SW 1271 (cell line): ENCODE measurements at places on chromosomes 2 and 18.

DNA sequence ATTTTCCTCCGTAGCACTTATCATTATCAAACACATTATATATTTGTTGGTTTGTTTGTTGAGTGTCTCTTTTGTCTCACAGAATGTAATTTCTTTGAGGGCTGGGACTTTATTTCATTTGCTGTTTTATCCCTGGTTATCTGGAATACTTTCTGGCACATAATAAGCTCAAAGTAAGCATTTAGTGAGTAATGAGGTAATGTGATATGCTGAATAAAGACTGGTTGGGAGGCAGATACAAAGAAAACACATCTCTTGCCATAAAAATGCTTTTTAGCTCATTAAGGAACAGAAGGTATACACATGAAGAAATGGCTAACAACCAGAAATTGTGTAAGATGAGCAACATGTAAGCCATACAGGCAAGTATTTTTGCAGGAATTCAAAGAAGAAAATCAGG, 1411.8 kb downstream of the LRP1B start:
- DNase-seq: no peak

DNA sequence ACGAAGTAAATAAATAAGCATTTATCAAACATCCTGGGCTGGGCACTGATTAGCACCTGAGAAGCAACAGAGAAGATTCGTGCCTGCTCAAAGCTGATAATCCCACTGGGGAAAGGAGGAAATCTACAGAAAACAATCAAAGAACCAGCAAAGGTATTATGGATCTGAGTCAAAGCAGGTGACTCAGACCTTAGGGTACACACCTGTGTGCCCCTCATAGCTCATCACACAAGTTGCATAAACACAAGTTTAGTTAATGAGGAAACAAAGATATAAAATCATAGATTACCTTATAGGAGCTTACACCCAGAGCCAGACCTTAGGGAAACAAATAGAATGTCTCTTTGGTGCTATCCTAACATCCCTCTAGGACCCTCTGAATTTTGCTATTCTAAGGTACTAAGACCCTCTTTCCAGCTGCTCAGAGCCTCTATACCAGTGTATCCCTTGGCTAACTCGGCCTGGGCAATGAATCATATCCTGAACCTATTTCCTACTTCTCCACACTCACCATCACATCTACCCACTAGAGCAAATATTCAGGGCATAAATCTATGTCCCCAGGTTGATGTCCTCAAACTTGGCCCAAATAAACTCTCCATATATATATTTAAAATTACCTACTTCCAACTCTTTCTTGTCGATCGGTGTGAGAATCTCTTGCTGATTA, 19.3 kb upstream of the CTIF start:
- no peak for DNase-seq

DNA sequence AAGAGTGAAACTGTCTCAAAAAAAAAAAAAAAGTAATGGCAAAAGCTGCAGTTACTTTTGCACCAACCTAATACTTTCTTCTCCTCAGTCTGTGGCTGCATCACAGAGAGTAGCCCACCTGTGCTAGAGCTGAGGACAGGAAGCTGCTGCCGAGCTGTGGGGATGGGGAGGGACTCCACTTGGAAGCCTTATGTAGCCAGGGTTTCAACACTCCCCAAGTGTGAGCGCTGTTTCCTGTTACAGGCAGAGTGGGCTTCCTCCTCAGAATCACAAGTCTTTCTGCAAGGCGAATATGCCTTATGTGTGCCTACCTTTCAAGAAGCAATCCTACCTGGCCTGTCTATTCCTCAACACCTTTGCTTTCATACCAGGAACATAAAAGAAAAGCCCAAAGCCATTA, 36.3 kb upstream of the CYP27C1 start:
- DNase-seq: no peak

- DNase-seq: no peak
These were observed 23.0 kb downstream of the INPP5D start for GRCh38 chr2:233082931-233083755.

DNA sequence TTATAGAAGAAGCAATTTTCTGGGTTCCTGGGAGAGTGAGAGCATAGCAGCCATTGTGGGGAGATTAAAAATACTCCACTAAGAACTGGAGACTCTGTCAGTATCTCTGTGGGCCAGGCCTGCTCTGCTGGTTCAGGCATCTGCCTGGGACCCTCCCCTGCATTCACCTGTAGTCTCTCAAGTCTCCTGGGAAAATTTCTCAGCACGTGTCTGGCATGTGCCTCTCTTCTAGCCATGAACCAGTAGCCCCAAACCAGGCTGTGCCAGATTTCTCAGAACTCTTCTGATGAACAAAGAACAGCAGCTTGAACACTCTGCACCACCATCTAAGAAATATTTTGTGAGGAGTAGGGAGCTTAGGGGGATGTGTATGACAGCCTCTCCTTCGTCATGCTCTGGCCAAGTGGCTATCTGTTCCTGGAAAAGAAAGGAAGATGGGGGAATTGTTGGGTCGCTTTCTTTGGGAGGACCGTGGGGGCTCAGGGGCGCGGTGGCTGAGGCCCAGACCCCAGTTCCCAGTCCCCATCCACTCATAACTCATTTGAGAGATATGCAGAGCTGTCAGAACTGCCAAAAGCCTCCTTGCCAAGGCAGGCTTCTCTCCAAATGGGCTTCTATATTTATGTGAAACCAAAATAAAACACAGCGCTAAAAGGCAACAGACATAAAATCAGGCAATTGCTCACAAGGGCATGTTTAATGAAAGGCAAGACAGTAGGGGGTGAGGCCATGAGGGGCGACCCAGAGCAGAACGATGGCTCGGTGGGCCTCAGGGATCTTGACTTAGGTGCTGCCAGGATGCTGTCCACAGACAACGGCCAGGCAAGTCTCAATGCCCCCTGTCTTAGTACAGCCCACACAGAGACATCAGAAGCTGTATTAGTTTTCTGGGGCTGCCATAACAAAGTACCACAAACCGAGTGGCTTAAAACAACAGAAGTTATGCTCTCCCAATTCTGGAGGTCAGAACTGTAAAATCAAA, 114.7 kb upstream of the TNP1 start:
- DNase-seq: no peak

GRCh38 chr2:124065636-124066035, 40.5 kb downstream of the CNTNAP5 start:
- DNase-seq: no peak

- no peak for DNase-seq
These were observed 14.5 kb downstream of the MAPRE2 start for GRCh38 chr18:35055726-35056125.

- no peak for DNase-seq
These were observed 102.9 kb downstream of the NUP35 start for GRCh38 chr2:183227176-183227575.

DNA sequence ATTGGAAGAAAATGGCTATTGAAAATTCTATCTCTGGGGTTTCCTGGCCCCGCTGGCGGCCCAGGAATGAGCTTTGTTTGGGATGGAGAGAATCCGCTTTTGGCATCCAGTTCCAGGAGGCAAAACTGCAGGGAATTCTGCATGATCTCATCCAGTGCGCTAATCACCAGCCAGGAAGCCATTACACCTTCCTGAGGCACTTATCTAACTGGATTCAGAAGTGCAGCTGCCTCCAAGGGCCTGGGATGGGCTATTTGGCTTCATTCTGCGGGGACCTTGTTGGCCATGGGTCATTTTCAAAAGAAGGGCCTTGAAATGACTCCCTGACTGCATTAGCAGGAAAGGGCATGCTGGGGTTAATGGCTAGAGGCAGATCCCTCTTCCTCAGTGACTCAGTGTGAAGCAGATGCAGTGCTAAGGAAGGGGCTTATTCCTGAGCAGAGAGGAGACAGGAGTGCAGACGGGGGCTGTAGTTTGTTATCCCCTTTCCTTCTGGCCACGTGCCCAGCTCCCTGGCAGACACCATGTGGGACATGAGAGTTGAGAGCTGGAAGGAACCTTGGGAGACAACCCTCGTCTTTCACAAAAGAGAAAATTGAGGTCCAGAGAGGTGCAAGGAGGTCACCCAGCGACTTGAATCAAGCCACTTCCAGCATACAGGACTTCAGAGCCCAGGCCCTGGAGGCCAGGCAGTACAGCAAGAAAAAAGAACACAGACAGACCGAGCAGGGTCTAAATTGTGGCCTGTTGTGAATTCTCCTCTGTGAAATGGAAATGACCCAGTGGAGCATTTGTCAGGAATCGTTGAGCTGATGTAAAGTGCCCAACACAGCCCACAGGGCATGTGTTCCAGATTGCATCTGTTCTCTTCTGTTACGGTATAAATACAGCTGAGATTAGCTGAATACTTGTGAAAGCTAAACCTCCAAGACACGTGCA, 161.8 kb downstream of the PRKCE start:
- DNase-seq: no peak

- DNase-seq: no peak
These were observed 941.1 kb upstream of the FANCL start for GRCh38 chr2:59182249-59182648.

- no peak for DNase-seq
These were observed 1.5 kb upstream of the PELI1 start for GRCh38 chr2:64145714-64146113.

GRCh38 chr2:239039479-239039861, 191.6 kb downstream of the TWIST2 start:
- no peak for DNase-seq

DNA sequence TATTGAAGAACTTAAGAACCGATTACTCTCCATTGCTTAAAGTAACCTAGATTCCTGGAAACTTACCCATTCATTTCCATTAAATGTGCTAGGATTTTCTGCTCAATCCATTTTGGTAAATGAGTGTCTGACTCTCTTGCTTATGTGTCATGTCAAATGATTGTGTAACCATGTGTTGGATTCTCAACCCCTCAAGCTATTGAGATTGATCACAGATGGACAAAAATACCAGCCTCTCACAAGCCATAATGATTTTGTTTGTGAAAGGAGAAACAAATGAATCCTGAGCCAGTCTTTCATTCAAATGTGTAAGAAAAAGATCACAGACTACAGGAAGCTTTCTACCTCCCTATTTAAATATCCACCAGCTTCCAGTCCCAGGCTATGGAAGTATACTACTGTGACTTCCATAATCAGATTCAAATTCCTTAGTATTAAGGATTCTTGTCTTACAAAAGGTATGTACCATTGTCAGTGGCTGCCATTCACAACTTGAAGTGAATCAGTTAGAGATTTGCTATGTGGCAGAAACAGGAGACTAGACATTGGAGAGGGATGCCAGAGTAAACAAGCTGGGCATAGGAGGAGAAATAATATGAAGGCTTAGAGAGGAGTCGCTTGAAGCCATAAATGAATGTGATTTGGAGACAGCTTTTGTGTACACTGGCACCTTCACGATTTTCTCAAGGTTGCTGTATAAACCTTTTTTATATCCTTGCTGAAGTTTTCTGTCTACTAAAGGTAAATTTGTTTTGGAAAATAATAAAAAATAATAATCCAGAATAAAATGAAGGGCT, 498.5 kb upstream of the SETBP1 start:
- no peak for DNase-seq

DNA sequence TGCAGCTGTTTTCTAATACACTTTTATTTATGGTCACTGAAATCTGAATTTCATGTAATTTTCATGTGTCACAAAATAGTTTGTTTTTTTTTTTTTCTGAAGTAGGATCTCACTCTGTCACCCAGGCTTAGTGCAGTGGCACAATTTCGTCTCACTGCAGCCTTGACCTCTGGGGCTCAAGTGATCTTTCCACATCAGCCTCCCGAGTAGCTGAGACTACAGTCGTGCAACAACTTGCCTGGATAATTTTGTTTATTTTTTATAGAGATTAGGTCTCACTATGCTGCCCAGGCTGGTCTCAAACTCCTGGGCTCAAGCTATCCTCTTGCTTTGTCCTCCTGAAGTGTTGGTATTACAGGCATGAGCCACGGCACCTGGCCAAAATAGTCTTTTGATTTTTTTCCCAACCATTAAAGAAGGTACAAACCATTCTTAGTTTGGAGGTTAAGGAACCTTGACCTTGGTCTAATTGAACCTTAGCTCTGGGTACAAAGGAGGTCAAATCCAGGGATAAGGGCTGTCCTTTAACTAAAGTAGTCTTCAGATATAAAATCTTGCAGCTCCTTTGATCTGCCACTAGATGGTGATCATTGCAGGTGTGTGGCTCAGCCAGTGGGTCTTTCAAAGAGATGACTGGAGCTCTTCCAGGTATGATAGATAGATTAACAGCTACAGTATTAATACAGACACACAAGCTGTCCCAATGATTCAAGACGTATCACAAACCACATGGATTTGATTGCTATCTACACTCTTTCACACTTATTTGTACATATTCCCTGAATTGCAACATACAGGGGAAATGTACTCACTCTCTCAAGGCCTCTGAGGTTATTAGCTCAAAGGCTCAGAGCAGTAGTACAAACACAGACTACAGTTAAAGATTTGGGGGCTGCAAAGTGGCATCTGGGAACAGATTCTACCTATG, 4.7 kb upstream of the KRCC1 start:
- no peak for DNase-seq

GRCh38 chr2:168072626-168073303, 174.6 kb downstream of the STK39 start:
- DNase-seq: no peak

DNA sequence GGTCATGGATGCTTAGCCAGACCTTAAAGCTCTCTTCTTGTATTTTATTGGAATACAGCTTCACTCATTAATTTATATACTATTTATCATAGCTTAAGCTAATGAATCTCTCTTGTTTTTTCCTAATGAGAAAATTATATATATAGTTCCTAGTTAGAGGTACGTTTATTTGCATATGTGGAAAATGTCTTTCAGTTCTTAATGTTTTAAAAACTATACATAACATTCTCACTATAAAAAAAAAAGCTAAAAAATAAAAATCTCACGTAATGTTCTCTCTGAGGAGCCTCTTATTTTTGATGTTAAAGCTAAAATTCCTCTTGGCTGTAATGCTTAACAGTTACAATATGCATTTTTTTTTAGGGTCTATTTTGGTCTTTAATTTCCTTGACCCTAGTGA, 16.6 kb downstream of the UGP2 start:
- DNase-seq: no peak

DNA sequence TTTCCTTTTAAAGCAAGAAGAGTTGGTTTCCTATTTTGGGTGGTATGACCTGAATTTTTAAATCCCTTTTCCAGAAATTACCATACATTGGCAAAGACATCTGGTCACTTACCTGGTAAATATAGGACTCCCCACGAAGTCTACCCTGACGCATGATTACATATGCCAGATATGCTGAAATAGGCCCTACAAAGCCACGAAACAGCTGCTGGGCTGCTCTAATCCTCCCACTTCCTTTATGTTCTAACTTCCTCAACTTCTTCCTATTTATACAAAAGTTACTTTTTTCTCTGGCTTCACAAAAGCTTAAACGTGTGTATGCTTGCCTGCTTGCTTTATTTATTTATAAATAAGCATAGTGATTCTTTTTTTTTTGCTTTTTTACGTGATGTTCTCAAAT, 186.0 kb upstream of the EPHA4 start:
- DNase-seq: no peak
